ENCODE measurements at places on chromosomes 2 and 18. TPM values are rescaled to one million over a fixed set of nuclear protein-coding genes. Genes with fewer than 3 reads are reported as not detected.

IL36G gene
- not detected for total RNA-seq

ZBTB7C gene
- total RNA-seq, result 2.5 TPM

AKAIN1 gene
- total RNA-seq, result not detected

IL36B gene
- not detected for total RNA-seq

CYS1 gene
- 8.3 TPM for total RNA-seq

DOK1 gene
- 58.1 TPM for total RNA-seq

ZNF521 gene
- total RNA-seq, result 174 TPM

ITGA6 gene
- total RNA-seq, result 10.2 TPM

ELAC1 gene
- 8.4 TPM for total RNA-seq

LDLRAD4 gene
- total RNA-seq, result 3.1 TPM

LCT gene
- 0.22 TPM for total RNA-seq

INHA gene
- 0.26 TPM for total RNA-seq

SLC9A4 gene
- not detected for total RNA-seq

BOLL gene
- not detected for total RNA-seq

AMER3 gene
- total RNA-seq, result not detected

UGT1A10 gene
- total RNA-seq, result not detected

CPS1 gene
- total RNA-seq, result 28.2 TPM

TPRKB gene
- 37.3 TPM for total RNA-seq

GKN2 gene
- total RNA-seq, result not detected
